Posterior vena cava (tissue), 2 donors: ENCODE measurements at places on chromosomes 6 and 20.

- DNase-seq = no peak
These were observed 21.9 kb downstream of the SAMD5 start for GRCh38 chr6:147530132-147531060.

- no peak for DNase-seq
These were observed 87.3 kb downstream of the DTNBP1 start for GRCh38 chr6:15575357-15576033.

- DNase-seq = peak; percentile 87
These were observed 182.1 kb downstream of the KIF6 start for GRCh38 chr6:39543095-39543494.

DNA sequence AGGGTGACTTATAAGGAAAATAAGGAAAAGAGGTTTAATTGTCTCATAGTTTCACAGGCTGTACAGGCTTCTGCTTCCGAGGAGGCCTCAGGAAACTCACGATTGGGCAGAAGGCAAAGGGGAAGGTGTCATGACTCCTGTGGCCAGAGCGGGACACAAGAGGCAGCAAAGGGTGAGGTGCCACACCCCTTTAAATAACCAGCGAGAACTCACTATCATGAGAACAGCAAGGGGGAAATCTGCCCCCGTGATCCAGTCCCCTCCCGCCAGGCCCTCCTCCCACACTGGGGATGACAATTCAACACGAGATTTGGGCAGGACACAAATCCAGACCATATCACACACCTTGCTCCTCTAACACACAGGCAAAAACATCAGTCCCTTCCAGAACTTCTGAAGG lies 254.0 kb downstream of the DLL1 start:
- DNase-seq = peak; percentile 50

DNA sequence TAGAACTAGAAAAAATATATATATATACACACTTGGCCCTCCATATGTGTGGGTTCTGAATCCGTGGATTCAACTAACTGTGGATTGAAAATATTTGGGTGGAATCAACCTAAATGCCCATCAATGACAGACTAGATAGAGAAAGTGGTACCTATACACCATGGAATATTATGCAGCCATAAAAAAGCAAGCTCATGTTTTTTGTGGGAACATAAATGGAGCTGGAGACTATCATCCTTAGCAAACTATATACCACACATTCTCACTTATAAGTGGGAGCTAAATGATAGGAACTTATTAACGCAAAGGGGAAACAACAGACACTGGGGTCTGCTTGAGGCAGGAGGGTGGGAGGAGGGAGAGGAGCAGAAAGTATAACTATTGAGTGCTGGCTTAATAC lies 28.0 kb downstream of the OR2A4 start:
- no peak for DNase-seq

DNA sequence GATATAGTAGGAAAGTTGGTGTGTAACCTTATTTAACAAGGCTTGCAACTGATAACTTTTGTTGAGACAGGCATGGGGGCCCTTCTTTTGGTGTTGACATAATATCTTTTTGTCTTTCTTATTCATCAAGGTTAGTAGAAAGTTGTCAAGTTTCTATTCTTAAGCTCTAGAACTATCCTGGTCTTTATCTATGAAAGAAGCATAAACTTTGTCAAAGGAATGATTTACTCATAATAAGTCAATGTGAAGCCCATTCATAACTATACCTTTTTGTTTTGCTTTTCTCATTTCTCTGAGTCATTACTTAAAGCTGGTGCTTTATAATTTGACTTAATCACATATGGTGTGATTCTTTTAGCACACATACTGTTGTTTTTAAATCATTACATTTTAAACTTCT lies 312.4 kb downstream of the UTRN start:
- no peak for DNase-seq

DNA sequence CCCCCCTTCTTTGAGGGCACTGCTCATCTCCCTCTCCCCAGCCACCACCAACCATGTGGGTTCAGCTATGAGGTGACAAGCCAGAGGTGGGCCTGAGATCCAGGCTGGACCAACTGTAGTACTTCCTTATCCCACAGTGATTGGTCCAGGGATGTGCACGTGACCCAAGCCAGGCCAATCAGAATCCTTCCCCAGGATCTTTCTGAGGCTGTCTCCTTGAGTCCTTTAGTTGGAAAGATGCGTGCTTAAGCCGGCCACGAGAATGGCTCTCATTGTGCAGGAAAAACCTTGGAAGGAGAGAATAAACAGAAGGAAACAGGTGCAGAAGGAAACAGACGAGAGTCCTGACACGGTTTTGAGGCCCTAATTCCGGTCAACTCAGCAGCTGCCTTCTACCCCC lies 39.2 kb downstream of the ZC3H12D start:
- DNase-seq = peak; percentile 42

DNA sequence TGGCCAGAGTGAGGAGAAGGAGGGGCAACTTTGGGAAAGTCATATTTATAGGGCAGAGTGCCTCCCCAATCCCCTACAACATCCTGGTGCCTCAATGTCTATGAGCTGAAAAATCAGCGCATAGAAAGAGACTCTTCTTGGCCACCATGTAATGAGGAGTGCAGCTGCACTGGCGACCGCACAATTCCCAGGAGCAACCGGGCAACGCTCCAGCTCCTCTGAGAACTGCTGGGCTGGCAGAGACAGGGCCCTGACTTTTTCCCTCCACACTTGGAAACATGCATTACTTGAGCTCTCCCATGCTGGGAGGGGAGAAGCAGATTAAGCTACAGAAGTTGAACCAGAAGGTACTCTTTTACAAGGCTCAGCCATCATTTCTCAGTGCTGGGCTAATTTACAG lies 31.4 kb upstream of the MARCKS start:
- peak; percentile 87 for DNase-seq
